OCI-LY7 (cell line): ENCODE measurements at places on chromosomes 6 and 20. TPM values are rescaled to one million over a fixed set of nuclear protein-coding genes. Genes with fewer than 3 reads are reported as not detected.

Gene SLPI
- total RNA-seq, result not detected in 2 replicates

DNA sequence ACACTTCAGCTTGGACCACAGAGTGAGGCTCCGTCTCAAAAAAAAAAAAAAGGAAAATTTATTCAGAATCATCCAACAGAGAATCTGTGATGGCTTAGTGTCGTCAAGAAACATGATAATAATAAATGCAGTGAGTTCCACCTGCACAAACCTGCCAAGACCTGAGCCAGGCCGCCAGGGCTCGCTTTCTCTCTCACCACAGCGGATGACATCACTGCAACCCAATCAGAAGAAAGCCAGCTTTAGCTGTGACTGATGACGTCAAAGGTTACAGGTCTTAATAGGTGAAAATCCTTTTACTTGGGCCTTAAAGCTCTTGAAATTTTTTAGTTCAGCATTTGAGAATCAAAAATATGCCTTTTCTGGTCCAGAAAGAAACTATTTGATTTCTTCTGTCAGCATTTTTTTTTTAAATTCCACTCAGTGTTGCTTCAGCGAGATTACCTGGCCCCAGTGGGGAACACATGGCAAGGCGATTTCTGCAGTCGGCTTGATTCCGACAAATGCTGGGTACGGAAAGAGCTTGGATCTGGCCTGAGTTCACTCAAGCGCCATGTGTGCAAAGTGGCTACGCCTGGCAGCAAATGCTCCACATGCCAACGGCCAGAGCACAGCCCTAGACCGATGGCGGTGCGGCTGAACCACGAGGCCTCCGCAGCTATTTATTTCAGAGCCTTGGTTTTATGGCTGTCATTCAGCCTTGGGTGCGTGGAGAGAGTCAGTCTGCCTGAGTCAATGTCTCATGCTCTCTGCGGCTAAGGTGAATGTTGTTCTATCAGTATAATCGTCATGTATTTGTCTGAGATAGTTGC lies 105.7 kb upstream of the QKI start:
- no peak for DNase-seq

- DNase-seq, result no peak
Observed at GRCh38 chr20:4470375-4470774, 251.3 kb upstream of the PRND start.

Gene SNRPB2
- 87.8 and 97.2 TPM in 2 replicates for total RNA-seq

GRCh38 chr6:106225581-106225980 lies 100.0 kb downstream of the ATG5 start:
- no peak for DNase-seq

- DNase-seq, result no peak
Observed at GRCh38 chr6:134621858-134622257, 303.9 kb upstream of the SGK1 start.

DNA sequence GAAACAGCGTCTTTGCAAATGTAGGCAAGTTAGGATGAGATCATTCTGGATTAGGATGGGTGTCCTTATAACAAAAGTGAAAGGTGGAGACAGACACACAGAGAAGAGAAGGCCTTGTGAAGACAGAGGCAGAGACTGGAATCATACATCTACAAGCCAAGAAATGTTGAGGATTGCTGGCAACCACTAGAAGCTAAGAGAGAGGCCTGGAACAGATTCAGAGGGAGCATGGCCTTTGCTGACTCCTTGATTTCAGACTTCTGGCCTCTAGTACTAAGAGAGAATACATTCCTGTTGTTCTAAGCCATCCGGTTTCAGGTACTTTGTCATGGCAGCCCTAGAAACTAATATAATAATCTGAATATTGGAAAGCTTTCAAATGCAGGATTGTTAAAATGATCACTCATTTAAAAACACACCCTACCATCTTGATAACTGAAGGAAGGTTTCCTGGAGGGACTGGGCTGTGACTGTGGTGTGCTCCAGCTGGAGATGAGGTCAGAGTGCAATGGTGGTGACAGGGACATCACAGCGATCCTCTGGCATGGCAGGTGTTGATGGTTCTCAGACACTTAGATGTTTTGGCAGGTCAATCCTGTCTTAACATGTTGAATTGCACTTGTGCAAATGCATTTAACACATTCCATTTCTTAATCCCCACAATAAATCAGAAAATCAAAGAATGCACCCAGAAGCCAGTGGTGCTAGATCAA lies 25.1 kb downstream of the CD83 start:
- no peak for DNase-seq

DNA sequence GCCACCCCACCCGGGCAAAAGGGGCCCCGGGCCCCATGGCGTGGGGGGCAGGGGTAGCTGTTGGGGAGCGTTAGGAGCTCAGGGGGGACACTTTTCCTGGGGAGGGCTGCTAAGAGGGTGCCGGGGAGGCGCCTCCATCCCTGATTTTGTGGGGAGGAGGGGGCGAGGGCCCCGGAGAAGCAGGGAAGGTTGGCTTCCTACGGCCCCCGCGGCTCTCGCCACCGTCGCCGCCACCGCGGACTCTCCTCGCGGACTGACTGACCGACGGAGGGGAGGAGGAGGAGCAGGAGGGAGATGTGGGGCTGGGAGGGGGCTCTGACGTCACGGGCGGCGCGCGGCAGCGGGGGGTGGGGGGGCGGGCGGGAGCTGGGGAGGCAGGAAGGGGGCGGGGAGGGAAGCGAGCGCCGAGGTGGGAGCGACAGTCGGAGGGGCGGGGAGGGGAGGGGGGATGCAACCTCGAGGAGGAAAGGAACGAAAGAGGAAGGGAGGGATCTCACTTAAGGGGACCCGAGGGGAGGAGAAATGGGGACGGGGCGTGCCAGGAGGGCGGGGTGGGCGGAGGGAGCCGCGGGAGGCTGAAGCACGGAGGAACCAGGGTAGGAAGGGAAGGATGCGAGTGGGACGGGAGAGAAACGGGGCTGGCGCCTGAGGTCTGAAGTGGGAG lies 5.1 kb downstream of the GABBR1 start:
- DNase-seq, result peak; percentile 55

GRCh38 chr6:134510142-134510541 lies 192.2 kb upstream of the SGK1 start:
- no peak for DNase-seq
